Stimulated activated CD8-positive, alpha-beta memory T cell treated with anti-CD3 and anti-CD28 coated beads, Interleukin-7, amount 100 ng/mL, for 24 hours (primary cell): ENCODE measurements at places on chromosomes 11 and 22.

DNA sequence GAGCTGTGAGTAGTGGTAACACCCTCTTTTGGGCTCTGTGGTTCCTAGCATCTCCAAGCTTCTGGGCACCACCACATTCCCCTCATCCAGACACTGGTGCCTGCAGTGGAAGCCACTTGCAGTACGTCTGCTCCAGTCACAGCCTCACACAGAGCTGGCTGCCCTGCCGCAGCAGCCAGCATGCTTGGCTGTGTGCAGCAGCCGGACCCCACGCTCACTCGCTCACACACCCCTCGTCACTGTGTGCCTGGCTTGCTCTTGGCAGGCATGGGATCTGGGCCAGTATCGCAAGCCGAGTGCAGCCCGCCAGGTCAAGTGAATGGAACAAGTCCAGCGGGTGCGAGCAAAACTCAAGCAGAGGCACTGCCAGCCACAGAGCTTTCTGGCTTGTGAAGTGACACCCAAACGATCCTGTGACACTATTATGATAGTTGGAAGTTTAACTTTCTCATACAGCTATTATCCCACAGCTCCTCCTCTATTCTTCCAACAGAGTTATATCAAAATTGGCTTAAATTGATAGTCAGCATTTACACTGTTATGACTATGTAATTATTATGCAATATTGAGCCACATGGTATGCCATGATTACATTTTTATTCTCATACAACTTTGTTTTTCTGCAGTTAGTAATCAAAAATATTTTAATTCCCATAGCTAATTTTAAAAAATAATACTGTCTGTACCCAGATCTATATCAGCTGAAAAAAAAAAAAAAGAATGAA, 89.0 kb downstream of the CCDC73 start:
- DNase-seq = no peak

- DNase-seq = no peak
Observed at GRCh38 chr11:130088919-130089673, 19.4 kb downstream of the APLP2 start.

- no peak for DNase-seq
Observed at GRCh38 chr11:8375460-8375859, 111.8 kb upstream of the LMO1 start.

- DNase-seq = no peak
Observed at GRCh38 chr11:58926695-58927094, 12.6 kb upstream of the GLYATL1 start.

DNA sequence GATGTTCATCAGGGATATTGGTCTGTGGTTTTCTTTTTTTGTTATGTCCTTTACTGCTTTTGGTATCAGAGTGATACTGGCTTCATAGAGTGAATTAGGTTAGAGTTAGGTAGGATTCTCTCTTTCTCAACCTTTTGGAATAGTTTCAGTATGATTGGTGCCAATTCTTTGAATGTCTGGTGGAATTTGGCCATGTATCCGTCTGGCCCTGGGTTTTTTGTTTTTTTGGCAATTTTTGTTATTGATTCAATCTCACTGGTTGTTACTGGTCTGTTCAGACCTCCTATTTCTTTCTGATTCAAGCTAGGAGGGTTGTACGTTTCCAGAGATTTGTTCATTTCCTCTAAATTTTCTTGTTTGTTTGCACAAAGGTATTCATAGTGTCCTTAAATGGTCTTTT, 54.4 kb downstream of the ATXN10 start:
- no peak for DNase-seq
